ENCODE measurements at places on chromosomes 5 and 9.

- peak; percentile 7 for DNase-seq
Measured at GRCh38 chr5:57777174-57777581, 294.6 kb upstream of the ACTBL2 start.

GRCh38 chr9:21031091-21031807 is at the start of gene HACD4:
Gene HACD4 (minus strand): TSS chr9:21031640. CDS start chr9:21031590, 50 bp downstream.
- peak; percentile 36 for DNase-seq

DNA sequence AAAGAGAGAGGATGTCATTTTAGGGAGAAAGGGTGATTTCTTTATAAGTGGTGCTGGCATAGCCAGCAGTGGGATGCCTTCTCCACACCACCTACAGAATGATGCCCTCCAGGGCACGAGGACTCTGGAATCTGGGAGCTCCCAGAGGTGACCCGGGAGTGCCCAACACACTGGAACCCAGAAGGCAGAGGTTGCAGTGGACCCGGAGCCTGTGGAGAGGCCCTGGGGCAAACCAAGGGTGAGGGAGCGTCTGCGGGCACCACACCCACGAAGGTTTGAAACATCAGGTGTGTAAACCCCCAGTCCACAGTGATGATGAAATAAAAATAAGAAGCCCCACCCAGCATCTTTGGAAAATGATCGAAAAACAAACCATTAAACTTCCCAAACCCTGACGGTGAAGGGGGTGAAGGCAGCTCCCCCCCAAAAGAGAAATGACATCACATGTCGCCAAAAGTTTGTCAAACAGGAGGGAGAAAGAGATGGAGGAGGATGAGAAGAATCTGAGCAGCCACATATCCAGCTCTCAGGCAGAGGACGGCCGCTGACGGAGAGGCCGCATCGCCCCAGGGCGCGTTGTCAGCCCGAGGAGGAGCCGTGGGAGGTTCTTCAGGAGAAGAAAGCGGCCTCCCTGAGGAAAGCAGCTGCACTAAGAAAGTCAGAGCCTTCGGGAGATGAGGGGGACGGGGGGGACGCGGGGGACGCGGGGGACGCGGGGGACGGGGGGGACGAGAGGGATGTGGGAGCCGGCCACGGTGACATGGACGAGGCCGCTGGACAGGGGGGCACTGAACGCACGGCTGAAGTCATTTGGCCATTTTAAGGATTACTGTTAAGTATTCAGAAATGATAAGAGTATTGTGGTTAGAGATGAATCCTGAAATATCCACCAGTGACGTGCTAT is 43.1 kb upstream of the NSMF start:
- no peak for DNase-seq

GRCh38 chr5:43675357-43675756 is 72.4 kb downstream of the NNT start:
- DNase-seq: no peak

GRCh38 chr9:124372038-124372437 is 43.2 kb downstream of the PSMB7 start:
- no peak for DNase-seq

- DNase-seq: no peak
Measured at GRCh38 chr9:131980267-131981016, 99.2 kb downstream of the MED27 start.

DNA sequence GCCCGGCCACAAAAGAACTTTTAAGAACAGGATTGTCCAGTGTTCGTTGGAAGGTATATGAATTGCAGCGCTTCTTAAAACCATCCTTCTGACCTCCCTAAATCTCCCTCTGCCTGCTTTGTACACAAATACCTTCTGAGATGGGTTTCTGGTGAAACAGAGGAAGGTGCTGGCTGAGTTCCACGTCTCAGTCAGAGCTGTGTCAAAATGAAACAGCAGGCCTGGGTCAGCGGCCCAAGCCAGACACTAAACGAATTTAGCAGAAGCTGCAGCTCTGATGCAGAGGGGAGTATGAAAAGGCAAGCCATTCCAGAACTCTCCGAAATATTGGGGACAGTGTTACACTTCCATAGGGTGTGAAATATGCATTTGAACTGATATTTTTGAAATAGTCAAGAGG is 37.8 kb upstream of the CRB2 start:
- DNase-seq: no peak

GRCh38 chr5:6353602-6354302 is 24.6 kb downstream of the MED10 start:
- no peak for DNase-seq

GRCh38 chr9:123639743-123640142 is 283.7 kb downstream of the CRB2 start:
- DNase-seq: no peak

- DNase-seq: no peak
Measured at GRCh38 chr5:93715327-93715726, 26.1 kb downstream of the POU5F2 start.

DNA sequence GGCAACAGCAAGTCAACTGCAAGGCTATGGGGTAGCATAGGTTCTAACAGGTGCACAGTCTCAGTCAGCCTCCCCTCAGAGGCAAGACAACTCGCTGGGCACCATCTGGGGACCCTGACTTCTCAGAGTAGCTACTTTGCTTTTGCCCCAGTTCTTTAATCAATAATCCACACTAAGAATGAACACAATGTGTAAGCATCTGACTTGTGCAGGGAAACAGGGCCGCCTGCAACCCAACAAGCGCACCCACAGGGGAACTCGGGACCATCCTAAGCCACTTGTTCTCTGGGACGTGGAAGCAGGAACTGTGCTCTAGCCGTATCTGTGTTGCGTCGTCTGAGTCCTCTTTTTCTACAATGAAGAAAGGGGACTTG is 1.9 kb downstream of the MOB3B start:
- no peak for DNase-seq
